ENCODE measurements at places on chromosomes 4 and X.

DNA sequence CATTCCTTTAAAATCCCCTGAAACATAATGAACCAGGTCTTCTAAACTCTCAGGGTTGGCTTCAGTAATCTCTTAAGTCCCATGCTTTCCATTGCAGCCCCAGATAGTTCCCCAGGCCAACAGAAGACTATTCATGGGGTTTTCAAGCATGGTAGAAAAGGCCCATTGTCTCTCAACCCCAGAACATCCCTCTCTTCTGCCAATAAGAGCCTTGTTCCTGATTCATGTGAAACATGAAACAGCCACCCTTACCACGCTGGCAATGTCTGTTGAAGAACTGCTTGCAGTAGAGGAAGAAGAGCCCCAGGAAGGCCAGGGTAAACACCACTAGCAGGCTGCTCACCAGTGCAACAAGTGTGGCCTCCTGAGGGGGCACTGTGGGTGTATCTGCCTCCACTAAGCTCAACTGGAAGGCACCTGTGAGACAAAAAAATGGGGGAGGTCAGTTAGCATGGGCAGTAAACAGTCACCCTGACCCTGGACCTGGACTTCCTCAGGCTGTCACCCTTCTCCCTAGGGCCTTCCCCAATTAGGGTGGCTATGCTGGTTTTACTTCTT is 36.4 kb downstream of the EDA2R start:
- no peak for DNase-seq
- H3K36me3 ChIP-seq, result no peaks in the 10 kb centered on the region
- no peak overlapping the region for H3K27ac ChIP-seq
- no peaks in the 10 kb centered on the region for H3K27me3 ChIP-seq

- no peaks in the 10 kb centered on the region for H3K36me3 ChIP-seq
- no peaks in the 10 kb centered on the region for H3K27me3 ChIP-seq
- no peak for DNase-seq
- no peak overlapping the region for H3K27ac ChIP-seq
- H3K4me3 ChIP-seq, result no peak overlapping the region
These were observed 543.6 kb upstream of the SMIM31 start for GRCh38 chr4:164210377-164210776.

DNA sequence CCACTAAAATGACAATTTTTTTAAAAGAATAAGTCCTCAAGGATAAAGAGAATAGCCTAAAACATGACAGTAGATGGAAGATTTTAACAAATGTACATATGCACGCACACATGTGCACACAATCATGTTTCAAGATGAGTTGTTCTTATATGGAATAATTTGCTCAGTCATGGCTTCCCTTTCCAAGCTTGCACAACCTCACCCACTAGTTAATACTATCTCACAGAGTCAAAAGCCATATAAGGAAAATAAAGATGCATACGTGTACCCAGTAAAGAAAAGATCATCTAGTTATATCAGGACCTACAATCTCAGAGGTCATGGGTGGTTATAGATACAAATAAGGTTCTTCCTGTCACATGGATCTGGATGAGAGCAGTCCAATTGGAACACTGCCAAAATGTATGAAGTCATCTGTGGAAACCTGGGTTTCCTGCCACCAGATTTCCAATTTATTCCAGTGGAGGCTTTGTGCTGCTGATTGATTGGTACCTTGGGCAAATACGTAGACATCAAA is 56.1 kb downstream of the FAM13A start:
- H3K36me3 ChIP-seq, result no peaks in the 10 kb centered on the region
- no peaks in the 10 kb centered on the region for H3K27me3 ChIP-seq
- H3K4me3 ChIP-seq, result no peak overlapping the region
- no peak for DNase-seq
- H3K27ac ChIP-seq, result no peak overlapping the region

DNA sequence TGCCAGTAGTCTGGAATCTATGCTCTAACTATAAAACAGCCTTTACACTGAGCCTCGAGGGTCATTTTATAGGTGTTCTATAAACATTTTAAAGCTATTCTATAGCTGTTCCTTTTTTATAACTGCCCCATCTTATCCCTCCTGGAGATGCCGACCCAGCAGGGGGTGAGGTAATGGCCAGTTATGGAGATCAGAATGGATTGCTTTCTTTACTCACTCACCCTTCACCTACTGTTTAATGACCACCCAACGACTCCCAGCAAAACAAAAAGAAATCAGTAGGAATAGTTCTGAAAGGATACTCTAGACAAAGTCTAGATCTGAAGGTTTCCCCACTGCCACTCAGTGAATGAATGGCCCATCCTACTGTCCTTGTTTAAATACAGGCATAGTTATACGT is 1113.1 kb downstream of the FAT4 start:
- H3K27me3 ChIP-seq, result no peaks in the 10 kb centered on the region
- H3K27ac ChIP-seq, result no peak overlapping the region
- no peaks in the 10 kb centered on the region for H3K4me1 ChIP-seq
- no peaks in the 10 kb centered on the region for H3K36me3 ChIP-seq
- no peak overlapping the region for H3K4me3 ChIP-seq

- DNase-seq, result no peak
- H3K27ac ChIP-seq, result no peak overlapping the region
- no peaks in the 10 kb centered on the region for H3K27me3 ChIP-seq
- no peak overlapping the region for H3K4me3 ChIP-seq
- H3K36me3 ChIP-seq, result no peaks in the 10 kb centered on the region
These were observed 568.8 kb upstream of the TENM3 start for GRCh38 chr4:181674315-181674875.

DNA sequence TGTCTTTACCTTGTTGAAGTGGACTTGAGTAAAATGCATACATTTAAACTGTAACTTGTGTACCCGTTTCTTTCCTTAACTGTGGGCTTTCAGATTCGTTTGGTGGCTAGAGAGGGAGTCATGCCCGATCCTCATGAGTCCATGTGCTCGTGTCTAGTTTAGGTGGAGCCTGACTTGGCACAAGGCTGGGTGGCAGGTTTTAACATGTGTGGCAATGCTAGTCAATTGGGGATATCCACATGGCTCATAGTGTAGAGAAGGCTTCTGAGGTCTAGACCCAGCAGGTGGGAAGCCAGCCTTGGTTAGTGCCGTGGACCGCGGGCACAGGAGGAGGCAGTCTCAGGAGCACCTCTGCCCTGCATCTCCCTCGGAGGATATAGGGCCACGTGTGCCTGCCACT is 48.5 kb upstream of the CLCN4 start:
- peak; percentile 29 for DNase-seq
- H3K27me3 ChIP-seq, result no peaks in the 10 kb centered on the region
- no peak overlapping the region for H3K4me3 ChIP-seq

GRCh38 chr4:150896497-150896896 is 118.6 kb downstream of the LRBA start:
- peaks cover 24% of the 10 kb centered on the region for H3K36me3 ChIP-seq
- no peak overlapping the region for H3K4me3 ChIP-seq
- no peak overlapping the region for H3K27ac ChIP-seq
- DNase-seq, result no peak
- H3K27me3 ChIP-seq, result no peaks in the 10 kb centered on the region

- H3K27ac ChIP-seq, result peak overlapping the region; percentile 21
- no peaks in the 10 kb centered on the region for H3K36me3 ChIP-seq
- peak; percentile 27 for DNase-seq
- no peak overlapping the region for H3K4me3 ChIP-seq
- H3K4me1 ChIP-seq, result no peaks in the 10 kb centered on the region
These were observed 23.4 kb downstream of the ARHGEF9 start for GRCh38 chrX:63761639-63762038.

DNA sequence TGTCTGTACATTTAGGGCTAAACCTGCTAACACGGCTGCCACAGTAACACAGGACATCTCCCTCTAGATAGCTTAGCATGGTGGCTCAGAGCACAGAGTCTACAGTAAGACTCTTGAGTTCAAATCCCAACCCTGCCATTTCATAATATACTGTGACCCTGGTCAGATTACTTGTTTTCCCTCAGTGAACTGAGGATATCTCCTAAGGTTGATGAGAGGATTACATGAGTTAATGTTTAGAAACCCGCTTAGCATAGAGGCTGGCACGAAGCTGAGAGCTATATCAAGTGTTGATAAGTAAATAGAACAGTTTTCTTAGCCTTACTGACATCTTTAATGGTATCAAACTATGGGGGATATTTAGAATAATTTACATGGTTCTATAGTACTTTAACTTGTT is 37.2 kb downstream of the CASP3 start:
- no peaks in the 10 kb centered on the region for H3K27me3 ChIP-seq
- no peak overlapping the region for H3K27ac ChIP-seq
- H3K36me3 ChIP-seq, result no peaks in the 10 kb centered on the region
- DNase-seq, result no peak

DNA sequence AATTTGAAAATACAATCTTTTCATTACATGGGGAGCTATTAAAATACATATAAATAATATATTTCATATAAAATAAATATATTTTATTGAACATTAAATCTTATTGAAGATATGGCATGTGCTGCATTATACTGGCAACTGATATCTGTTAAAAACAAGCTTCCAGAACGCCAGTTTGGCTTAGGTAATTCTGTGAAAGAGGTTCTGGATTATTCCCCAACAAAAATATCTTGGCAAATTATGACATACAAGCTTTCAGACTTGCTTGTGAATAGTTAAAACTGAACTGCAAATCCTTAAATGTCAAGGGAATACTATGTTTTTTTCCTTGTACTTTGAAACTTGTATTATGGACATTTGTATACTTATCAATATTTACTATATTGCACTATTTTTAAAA is 210.2 kb upstream of the LCORL start:
- no peaks in the 10 kb centered on the region for H3K4me1 ChIP-seq
- no peak overlapping the region for H3K27ac ChIP-seq
- H3K4me3 ChIP-seq, result no peak overlapping the region
- H3K36me3 ChIP-seq, result no peaks in the 10 kb centered on the region
- H3K27me3 ChIP-seq, result no peaks in the 10 kb centered on the region
- DNase-seq, result no peak

DNA sequence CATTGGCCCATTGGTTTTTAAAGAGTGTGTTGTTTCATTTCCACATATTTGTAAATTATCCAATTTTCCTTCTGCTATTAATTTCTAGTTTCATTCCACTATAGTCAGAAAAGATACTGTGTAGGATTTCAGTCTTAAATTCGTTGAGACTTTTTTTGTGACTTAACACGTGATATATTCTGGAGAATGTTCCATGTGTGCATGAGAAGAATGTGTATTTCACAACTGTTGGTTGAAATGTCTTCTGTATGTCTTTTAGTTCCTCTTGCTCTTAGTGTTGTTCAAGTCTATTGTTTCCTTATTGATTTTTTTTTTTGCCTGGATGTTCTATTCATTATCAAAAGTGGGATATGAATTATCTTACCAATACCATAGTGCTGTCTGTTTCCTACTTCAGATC is 606.9 kb downstream of the RPA4 start:
- H3K27me3 ChIP-seq, result no peaks in the 10 kb centered on the region
- no peaks in the 10 kb centered on the region for H3K4me1 ChIP-seq
- H3K36me3 ChIP-seq, result no peaks in the 10 kb centered on the region
- no peak overlapping the region for H3K4me3 ChIP-seq
- H3K27ac ChIP-seq, result no peak overlapping the region

DNA sequence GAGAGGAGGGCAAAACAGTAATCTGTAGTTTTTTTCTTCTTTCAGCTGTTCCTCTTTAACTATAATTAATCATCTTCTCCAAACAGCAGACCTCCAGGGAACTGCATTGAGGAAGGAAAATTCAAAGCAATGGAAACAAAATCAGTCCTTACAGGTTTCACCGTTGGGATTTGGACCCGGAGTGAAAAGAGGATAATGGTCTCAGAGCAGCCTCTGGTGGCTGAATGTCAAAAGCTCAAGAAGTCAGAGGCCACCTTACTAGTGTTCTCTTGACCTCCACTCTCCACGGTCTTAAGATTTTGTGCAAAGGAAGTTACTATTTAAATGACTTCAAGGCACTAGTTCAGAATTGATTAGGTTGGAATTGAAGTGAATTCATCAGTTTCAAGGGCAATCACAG is 16.0 kb upstream of the MID1 start:
- H3K27ac ChIP-seq, result no peak overlapping the region
- H3K4me1 ChIP-seq, result no peaks in the 10 kb centered on the region
- H3K4me3 ChIP-seq, result no peak overlapping the region
- no peaks in the 10 kb centered on the region for H3K27me3 ChIP-seq
- no peak for DNase-seq
- no peaks in the 10 kb centered on the region for H3K36me3 ChIP-seq

GRCh38 chr4:25792876-25793275 is 69.9 kb downstream of the SEL1L3 start:
- no peak for DNase-seq
- no peak overlapping the region for H3K27ac ChIP-seq
- H3K36me3 ChIP-seq, result no peaks in the 10 kb centered on the region
- H3K27me3 ChIP-seq, result no peaks in the 10 kb centered on the region

- no peak overlapping the region for H3K27ac ChIP-seq
- DNase-seq, result no peak
- H3K4me1 ChIP-seq, result no peaks in the 10 kb centered on the region
- H3K27me3 ChIP-seq, result no peaks in the 10 kb centered on the region
These were observed 984.4 kb downstream of the RAB28 start for GRCh38 chr4:12499693-12500092.

- H3K36me3 ChIP-seq, result no peaks in the 10 kb centered on the region
- no peaks in the 10 kb centered on the region for H3K27me3 ChIP-seq
- H3K4me3 ChIP-seq, result no peak overlapping the region
- no peak for DNase-seq
These were observed 40.0 kb downstream of the TMEM144 start for GRCh38 chr4:158250321-158250720.

GRCh38 chr4:165967486-165967885 is 94.4 kb downstream of the TLL1 start:
- no peak overlapping the region for H3K4me3 ChIP-seq
- H3K27ac ChIP-seq, result no peak overlapping the region
- no peaks in the 10 kb centered on the region for H3K36me3 ChIP-seq
- no peaks in the 10 kb centered on the region for H3K27me3 ChIP-seq
- no peak for DNase-seq
- no peaks in the 10 kb centered on the region for H3K4me1 ChIP-seq

DNA sequence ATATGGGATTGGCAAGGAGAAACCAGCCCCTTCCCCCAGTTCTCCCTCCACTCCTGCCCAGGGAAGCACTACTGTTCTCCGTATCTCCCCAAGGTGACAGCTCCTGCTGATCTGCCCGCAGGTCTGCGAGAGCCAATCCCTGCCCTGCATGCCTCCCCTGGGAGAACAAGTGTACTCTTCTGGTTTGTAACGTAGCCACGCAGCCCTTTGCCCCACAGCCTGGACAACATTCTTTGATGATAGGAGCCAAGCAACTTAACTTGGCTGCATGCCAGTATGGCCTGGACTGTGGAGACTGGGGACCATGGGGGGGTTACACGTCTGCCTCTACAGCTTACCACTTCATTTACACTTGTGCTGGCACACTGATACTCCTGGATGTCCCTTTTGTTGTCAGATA is 2.0 kb downstream of the STBD1 start:
- DNase-seq, result no peak
